AG10803 (cell line): ENCODE measurements at places on chromosomes 5 and 9.

DNA sequence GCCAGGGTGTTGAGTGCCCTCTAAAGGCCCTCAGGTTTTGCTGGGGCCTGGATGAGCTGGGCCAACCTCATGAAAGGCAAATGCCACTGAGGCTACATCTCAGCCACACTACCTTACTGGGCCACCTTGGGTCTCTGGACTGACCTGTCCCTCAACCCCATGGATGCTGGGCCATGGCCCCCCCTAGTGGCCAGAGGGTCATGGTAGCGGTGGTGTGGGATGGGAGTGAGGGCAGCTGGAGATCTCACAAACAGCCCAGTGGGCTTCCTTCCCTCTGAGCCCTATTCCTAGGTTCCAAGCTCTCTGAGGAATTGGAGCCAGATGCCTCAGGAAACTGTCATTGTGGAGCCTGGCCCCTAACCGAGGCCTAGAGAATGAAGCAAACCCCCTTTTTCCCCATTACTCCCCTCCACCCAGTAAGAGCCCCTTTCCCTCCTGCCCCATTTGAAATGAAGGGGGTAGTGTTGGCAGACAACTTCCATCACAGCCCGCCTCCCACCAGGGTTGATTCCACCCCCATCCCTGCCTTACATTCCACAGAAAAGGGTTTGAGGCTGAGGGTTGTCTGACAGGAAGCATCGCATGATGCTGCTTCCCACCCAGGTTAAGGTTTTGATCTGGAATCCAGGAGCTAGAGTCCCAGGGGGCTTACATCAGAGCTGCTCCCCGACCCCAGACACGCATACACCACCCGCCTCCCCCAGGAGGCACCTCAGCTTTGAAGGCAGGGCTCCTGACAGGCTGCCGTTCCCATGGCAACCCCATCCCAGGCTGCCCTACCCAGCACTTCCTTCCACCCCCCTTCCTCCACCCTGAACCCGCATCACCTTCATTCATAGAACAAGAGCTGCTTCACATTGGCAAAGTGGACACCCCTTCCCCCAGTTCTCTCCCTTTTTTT is 63.9 kb downstream of the PCDH1 start:
- DNase-seq, result no peak

DNA sequence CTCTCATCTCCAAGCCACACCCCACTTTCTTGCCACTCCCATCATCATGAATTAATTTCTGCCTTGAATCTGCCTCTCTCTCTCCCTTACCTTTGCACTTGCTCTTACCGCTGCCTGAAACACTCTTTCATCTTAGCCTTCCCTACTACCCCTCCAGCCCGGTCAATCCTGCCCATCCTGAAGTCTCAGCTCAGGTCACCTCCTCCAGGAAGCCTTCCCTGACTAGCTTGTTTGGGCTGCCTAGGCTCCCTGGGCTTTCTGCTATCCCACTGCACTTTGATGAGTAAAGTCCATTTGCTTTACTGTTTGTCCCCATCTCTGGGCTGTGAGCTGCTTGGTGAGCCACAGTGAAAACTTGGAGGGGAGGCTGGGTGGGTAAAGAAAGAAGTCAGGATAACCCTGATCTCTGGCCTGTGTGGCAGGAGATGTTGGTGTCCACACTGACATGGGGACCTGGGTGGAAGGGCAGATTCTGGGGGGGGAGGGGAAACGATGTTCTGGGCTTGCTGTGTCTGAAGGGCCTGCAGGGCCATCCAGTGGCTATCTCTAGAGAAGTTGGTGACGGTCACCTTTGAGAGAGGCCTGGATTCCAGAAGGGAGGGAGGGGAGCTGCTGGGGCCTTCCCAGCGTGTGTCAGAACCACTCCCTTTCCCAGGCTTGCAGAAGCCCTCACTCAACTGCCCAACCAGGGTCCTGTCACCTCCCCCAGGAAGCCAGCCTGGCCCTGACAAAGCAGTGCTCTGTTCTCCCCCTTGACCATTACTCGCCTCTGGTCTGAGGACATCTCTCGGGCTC is 75.0 kb upstream of the DAB2IP start:
- DNase-seq, result no peak

DNA sequence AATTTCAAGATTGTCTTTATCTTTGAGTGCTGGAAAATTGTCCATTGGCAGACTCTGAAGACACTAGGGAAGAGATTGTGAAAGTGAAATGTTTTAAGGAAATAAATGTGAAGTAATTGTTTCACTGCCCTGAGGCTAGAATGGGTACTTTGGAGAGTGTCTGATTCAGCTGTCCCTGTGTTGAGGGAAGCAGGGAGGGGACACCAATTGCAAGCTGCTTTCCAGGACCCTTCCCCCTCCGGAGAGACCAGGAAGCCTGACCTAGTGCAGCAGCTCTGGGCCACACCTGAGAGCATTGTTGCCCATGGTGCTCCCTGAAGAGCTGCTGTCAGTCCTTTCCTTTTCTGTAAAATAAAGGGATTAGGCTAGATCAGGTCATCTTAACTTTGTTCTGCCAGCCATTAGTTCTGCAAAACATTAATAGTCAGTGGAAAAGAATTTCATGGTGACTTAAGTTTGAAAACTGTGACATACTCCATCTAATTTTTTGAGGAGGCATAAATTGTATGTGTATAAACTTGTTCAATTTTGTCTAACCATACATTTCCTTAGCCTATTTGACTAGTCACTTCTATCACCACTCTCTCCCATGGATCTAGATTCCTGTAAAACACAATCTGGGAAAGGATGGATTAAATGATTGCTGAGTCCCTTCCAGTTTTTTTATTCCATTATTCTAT is 18.8 kb downstream of the MAP1B start:
- no peak for DNase-seq

GRCh38 chr5:76525956-76526355 is 97.2 kb downstream of the F2RL2 start:
- DNase-seq, result no peak

GRCh38 chr5:66824476-66824875 is 228.3 kb downstream of the MAST4 start:
- no peak for DNase-seq

DNA sequence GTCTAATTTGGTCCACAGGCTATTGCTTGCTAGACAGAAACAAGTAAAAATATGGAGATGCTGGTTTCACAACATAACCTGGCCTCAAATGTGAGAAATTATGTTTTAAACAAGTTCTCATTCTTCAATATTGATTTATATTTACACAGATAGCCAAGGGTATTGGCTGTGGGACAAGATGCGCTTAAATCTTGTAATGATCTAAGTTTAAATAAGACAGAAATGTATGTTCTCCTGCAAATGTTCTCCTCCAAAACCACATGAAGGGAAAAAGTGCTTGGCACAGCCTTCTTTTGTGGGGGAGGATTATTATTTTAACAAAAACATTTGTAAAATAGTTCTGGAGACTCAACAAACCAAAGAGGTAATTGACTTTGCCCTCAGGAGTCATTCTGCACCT is 356.0 kb downstream of the DMAC1 start:
- DNase-seq, result no peak

- peak; percentile 8 for DNase-seq
Measured at GRCh38 chr5:148408092-148408491, 24.3 kb downstream of the FBXO38 start.

GRCh38 chr9:131817627-131818026 is 77.8 kb upstream of the RAPGEF1 start:
- no peak for DNase-seq

DNA sequence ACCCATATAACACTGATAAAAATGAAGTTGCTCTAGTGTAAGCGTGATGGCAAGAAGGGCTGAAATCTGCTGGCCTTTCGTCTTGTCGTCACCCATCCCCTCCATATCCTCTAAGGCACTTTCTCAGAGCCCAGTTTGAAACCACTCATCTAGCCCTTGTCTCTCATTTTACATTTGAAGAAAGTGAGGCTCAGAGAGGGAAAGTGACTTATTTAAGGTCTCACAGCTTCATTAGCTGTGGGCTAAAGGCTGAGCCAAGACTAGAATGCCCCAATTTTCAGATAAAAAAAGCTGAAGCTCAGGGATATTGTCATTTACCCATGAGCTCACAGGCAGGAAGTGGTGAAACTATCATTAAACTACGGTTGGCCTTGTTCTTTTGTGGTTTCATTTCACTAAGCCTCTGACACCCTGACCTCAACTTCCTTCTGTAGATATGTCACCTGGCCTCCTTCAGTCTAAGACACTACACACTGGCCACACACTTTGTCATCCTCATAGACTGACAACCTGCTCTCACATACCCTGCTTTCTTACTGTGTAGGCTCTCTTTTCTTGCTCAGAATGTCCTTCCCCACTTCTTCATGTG is 176.7 kb upstream of the DMAC1 start:
- no peak for DNase-seq

DNA sequence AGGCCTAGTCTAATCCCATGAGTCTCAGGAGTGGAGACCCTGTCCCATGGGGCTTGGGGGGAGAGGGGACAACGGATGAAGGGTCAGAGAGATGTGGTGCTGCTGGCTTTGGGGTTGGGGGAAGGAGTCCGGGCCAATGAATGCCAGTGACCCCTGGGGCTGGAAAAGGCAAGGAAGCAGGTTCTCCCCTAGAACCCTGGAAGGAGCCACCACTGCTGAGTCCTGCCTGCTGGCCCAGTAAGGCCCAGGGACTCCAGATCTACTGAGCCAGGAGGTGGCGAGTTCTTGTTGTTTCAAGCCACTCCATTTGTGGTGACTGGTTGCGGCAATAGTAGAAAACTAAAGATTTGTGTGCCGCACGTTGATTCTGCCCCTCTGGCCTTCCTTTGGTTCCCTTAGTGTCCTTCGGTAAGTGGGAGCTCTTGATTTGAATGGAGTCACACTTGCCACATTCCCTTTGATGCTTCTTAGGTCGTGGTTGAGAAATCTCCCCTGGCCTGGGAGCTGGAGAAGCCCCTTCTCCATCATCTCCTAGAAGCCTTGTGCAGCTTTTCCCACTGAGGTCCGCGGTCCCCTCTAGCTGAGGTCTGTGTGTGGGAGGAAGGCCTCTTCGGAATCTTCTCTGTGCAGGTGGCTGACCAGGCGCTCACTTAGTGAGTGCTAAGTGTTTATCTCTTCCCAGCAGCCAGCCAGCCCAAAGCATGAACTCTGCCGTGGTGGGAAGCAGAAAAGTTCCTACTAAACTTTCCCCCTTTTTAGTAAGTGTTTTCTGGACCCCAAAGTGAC is 9.0 kb downstream of the FCN1 start:
- DNase-seq, result no peak

GRCh38 chr5:56587381-56588130 is 227.8 kb upstream of the MAP3K1 start:
- no peak for DNase-seq

DNA sequence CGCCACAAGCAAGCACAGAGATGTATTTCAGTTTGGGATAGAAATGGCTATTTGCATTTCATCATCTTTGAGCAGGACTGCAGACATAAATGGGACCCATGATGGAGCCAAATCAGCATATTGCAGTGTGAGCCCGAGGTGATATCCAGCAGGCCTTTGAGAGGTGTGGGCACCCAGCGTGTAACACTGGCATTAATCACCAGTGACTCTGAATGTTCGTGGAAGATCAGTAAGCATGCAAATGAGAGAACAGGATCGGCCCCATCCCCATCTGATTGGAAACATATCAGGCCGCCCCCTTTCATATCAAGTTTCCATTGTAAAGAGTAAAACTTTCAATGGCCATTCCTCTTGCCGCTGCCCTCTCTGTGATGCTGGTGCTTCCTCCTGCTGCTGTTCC is 84.0 kb downstream of the GTF3C4 start:
- no peak for DNase-seq
